Naive thymus-derived CD4-positive, alpha-beta T cell (primary cell): ENCODE measurements at places on chromosomes 3 and 15. TPM values are rescaled to one million over a fixed set of nuclear protein-coding genes. Genes with fewer than 3 reads are reported as not detected.

Gene P2RY13
- not detected for total RNA-seq

Gene KLHL6
- total RNA-seq, result 36.0 and 37.7 TPM in 2 replicates

Gene GPR160
- total RNA-seq, result 43.3 TPM

DNA sequence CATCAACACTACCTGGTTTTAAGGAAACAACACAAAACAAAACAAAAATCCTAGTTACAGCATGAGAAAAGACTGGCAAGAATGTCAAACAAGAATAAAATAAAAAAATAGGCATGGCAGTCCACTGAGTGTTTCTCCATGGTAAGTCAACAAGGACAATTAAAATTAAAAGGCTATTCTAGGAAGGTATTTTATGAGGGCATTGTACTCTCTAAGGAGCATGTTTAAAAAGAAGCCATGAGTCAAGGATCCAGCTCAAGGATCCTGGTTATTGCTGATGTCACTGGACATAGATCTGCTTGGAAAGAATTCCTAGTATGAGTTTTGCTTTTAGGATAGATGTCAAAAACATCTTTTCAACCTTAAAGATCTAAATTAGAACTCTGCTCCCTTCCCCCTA, 106.7 kb downstream of the MYO5A start:
- no peak for DNase-seq

DNA sequence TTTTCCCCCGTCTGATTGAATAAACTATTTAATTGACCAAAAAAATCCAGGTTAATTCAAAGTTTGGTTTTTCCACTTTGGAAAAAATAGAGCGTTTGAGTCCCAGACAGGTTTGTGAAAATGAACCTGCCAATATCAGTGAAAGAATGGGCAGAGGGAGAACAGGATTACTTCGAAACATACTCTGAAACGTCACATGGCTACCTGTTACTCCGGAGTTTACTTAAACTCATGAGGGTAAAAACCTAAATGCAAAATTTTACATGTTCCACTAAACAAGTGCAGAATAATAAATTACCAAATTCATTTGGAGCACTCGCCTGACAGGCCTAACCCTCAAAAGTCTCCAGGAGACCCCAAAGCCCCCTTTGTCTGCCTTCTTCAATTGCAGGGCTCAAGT, 419.9 kb downstream of the MECOM start:
- no peak for DNase-seq
